Calu3 (cell line): ENCODE measurements at places on chromosomes 2 and 18. TPM values are rescaled to one million over a fixed set of nuclear protein-coding genes. Genes with fewer than 3 reads are reported as not detected.

DNA sequence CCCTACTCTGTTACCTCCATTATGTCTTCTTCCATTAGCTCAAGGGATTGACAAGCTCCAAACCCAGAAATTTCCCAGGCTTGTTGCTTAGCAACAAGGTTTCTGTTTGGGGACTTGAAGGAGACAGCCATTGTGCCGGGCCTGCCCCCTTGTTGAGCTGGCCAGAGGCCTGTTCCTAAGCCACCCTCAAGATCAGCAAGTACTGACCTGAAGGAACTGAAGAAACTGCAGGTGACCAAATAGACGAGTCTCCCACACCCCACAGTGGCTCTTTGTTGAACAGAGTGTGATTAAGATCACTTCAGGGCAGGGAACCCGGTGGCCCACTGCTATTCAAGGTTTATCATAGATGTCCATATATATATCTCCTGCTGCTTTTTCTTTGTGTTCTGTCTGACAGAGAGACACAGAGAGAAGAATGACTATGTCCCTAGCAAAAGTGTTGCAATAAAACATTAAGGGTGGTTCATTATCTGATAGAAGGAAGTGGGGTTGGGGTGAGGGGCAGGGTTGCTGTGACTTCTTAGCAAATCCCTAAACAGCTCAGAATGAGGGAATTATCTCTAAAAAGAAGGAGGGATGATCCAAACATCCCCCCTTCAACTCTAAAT, 69.2 kb downstream of the RNF144A start:
- no peaks in the 10 kb centered on the region for H3K36me3 ChIP-seq
- DNase-seq = peak; percentile 20
- peaks cover 32% of the 10 kb centered on the region for H3K4me1 ChIP-seq

DNA sequence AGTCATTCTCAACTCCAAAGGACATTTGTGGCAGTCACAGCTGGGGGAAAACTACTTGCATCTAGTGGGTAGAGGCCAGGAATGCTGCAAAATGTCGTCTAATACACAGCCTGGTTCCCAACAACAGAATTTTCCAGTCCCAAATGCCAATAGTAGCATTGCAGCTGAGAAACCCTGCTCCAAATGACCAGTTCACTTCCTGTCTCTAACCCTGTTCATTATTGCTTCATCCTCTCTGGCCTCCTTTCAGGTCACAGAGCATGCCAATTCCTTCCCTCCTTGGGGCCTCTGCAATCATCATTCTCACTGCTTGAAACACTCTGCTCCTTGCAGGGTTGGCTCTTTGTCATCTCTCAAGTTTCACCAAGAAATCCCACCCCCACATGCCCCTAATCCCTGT, 139.1 kb downstream of the IRS1 start:
- H3K4me1 ChIP-seq = peaks cover 59% of the 10 kb centered on the region
- H3K4me3 ChIP-seq = no peak overlapping the region
- H3K36me3 ChIP-seq = no peaks in the 10 kb centered on the region
- DNase-seq = no peak

GRCh38 chr2:15714609-15715008, 122.9 kb downstream of the DDX1 start:
- no peak overlapping the region for H3K27ac ChIP-seq
- DNase-seq = no peak
- H3K4me3 ChIP-seq = no peak overlapping the region
- H3K4me1 ChIP-seq = no peaks in the 10 kb centered on the region
- no peaks in the 10 kb centered on the region for H3K36me3 ChIP-seq

- H3K27ac ChIP-seq = no peak overlapping the region
- no peak overlapping the region for H3K4me3 ChIP-seq
- DNase-seq = no peak
- peaks cover 22% of the 10 kb centered on the region for H3K4me1 ChIP-seq
These were observed 74.7 kb upstream of the MGAT4A start for GRCh38 chr2:98805412-98806171.

GRCh38 chr2:653645-654425, 23.4 kb downstream of the TMEM18 start:
- no peak overlapping the region for H3K27ac ChIP-seq
- H3K4me1 ChIP-seq = no peaks in the 10 kb centered on the region
- no peak for DNase-seq

DNA sequence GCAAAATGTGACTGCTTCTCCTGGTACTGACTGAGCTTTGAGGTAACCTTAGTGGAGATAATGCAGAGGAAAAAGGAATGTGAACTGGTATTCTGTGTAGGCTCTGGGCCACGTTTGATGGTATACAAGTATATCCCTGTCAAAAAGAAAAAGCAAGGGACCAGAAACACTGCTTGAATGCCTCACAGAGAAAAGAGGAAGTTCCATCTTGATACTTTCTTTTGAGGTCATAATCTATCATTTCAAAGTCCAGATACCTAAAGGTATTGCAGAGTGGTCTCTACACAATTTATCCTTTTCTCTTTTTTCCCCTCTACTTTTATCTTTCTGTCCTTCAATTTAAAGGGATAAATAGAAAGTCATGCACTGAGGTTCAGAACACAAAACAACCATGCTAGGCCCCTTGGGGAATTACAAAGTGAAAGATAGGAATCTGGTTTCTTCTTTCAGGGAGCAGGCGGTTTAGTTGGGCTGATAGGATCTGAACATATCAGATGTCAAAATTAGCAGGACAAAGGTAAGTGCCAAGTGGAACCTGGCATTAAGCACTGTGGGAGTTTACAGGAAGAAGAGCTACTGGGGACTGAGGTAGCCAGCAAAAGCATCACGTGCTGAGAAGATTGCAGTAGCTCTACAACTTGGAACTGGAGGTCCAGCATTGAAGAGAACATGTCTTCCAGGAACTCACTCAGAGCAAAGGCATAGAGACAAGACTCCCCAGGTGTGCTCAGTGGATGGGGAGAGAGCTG, 121.2 kb downstream of the LYPD6 start:
- H3K4me3 ChIP-seq = no peak overlapping the region
- no peak overlapping the region for H3K27ac ChIP-seq
- no peak for DNase-seq
- H3K4me1 ChIP-seq = no peaks in the 10 kb centered on the region
- no peaks in the 10 kb centered on the region for H3K27me3 ChIP-seq

Gene KATNAL2
- total RNA-seq = 5.7 and 7.6 TPM in 2 replicates
